ENCODE measurements at places on chromosomes 1 and 21.

- no peak for DNase-seq
These were observed 125.4 kb downstream of the PTPRU start for GRCh38 chr1:29361686-29362085.

- DNase-seq = no peak
These were observed 83.6 kb downstream of the CLIC4 start for GRCh38 chr1:24828887-24829192.

- DNase-seq = no peak
These were observed 1.6 kb upstream of the CTSK start for GRCh38 chr1:150809651-150810050.

- no peak for DNase-seq
These were observed 40.6 kb upstream of the CYP2J2 start for GRCh38 chr1:59967141-59967697.

DNA sequence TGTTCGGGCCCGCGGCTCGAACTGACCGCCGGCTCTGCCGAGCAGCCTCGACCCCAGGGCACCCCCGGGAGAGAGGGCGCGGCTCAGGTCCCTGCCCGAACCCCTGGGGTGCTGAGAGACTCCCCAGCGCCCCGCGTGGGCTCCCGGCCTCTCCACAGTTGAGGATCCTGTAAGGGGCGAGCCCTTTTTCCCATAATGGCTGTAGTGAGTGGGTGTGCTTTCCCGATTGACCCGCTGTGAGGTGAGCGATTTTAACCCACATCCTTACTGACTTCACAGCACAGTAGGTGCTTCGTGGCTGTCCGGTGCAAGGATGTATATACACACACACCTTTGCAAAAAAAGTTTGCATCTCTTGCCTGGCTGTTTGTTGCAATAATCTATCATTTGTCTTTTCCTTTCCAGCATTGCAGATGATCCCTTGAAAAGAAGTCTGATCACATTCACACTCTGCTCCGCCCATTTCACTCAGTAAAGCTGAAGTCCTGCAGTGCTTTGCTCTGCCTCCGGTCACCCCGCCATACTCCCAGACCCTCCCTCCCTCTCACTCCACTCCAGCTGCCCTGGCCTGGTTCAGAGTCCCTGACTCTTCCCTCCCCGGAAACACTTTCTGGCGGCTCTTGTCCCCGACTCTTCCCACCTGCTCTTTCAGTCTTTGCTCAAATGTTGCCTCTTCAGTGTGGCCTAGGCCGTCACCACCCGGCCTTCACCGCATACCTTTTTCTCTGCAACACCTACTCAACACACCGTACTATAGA is 955 bp upstream of the UBE2G2 start:
- DNase-seq = no peak

DNA sequence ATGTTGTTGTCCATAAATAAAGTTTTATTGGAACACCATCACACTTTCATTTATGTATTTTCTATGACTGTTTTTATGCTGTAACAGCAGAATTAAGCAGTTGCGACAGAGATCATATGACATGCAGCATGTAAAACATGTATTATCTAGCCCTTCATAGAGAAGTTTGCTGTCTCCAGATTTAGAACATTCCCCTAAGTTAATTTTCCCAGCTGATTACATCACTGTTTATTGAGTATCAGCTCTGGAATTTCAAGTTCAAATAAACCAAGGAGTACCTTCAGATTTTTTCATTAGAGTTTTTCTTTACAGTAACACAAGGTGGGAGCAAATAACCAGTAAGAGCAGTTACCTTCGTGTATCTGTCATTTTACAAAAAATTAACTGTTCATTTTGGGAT is 792.8 kb downstream of the USP25 start:
- no peak for DNase-seq

GRCh38 chr1:240189386-240189989 is 97.8 kb downstream of the FMN2 start:
- no peak for DNase-seq

GRCh38 chr1:70896224-70896623 is 151.4 kb downstream of the PTGER3 start:
- no peak for DNase-seq

DNA sequence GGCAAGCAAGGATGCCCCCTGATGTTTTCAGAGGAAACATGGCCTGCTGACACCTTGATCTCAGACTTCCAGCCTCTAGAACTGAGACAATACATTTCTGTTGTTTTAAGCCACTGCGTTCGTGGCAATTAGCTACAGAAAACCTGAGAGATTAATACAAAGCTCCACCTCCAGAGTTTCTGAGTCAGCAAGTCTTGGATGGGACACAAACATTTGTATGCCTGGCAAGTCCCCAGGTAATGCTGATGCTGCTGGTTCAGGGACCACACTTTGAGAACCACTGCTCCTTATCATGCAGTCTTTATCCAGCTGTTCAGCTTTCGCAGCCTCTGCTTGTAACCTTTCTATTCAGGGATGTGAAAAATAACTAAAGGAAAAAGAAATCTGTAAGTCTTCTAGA is 565.7 kb upstream of the PLXNA2 start:
- no peak for DNase-seq

DNA sequence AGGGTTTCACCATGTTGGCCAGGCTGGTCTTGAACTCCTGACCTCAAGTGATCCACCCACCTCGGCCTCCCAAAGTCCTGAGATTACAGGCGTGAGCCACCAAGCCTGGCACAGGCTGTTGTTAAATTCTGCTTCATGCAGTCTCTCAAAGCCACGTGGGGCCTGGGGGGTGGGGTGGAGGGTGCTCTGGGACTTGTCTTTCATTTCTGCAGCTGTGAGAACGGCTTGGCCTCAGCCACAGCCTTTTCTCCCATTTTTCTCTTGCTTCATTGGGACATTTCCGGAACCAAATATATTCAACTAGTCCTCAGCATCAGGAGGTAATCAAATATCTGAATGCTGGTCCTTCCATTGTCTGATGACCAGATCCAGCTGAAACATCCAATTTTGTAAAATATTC is 27.6 kb upstream of the KCNE2 start:
- no peak for DNase-seq

DNA sequence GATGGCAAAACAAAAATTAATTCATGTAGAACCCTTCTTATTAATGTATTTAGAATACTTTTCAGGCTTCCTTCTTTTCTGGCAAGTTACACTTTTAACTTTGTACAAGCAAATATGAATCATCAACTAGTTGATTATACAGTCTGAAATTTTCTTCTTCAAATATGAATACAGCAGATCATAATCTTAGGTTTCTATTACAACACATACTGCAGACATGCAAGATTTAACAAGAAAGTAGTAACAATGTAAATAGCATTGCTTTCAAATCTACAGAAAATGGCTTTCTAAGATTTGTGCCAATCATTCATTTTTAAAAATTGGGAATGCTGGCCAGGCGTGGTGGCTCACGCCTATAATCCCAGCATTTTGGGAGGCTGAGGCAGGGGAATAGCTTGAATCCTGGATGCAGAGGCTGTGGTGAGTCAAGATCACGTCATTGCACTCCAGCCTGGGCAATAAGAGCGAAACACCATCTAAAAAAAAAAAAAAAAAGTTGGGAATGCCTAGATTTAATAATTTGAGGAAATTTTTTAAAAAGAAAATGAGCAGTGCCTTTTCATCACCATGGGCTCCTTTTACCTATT is 68.4 kb upstream of the DPYD start:
- no peak for DNase-seq

DNA sequence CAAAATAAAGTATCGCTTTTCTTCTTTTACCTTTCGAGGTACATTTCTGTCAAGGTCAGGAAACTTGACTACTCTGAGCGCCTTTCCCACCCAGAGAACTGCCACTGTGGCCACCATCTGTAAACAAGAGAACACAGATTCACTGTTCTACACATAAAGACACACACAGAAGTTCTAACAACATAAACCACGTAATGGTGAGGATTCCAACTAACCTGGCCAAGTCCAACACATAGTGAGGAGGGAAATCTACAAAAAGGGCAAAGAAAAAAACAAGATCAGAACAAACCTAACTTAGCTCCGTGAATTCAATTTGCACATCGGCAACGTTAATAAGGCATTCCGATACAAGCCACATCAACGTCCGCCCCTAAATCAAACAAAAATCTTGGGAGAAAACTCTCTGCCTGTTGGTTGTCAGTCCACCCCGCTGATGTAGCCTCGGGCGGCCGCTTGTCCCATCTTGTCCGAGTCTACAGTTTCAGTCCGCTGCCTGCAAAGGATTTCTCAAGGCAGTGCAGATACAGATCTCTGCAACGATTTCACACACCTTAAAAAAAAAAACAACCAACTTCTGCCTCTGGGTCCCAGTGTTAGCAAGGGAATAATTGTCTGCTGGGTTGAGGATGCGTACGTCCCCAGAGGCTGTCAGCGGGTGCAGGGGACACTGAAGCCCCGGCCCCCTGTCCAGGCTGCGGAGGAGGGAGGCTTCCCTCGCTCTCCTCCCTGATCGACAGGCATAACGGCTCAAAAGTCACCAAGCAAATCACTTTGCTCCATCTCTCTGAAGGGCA is 1.0 kb downstream of the SLC35D1 start:
- no peak for DNase-seq

DNA sequence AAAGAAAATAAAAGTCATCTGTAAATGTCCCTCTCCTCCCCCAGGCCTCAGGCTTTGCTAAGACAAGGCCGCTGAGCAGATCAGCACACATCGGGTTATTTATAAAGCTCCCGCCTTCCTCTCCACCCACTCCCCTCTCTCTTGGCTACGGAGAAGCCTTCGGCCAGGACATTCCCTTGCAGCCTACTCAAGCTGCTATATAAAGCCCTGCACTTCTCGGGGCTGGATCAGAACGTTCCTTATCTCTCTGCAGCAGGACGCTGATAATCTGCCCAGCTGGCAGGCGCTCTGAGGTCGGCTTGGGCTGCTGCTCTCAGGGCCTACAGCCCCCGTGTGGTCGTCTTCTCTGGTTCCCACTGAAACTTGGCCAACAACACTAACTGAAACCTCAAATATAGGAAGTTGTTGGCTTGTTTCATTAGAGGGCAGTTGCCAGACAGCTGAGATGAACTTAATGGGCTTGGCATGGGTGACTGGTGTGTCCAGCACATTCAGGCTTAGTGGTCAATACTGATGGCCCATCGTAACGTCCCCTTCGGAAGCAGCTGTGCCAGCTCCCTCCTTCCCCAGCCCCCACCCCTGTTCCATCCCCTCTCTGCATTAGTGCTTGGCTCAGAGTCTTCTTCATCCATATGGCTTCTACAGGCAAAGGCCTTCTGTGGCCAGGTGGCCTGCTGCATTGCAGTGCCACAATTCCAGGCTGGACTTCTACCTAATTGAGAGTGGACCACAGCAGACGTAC is 64.6 kb downstream of the IER5 start:
- DNase-seq = no peak

GRCh38 chr1:215600258-215600792 is 33.2 kb downstream of the KCTD3 start:
- DNase-seq = no peak
